ENCODE measurements at places on chromosomes 11 and 22.

DNA sequence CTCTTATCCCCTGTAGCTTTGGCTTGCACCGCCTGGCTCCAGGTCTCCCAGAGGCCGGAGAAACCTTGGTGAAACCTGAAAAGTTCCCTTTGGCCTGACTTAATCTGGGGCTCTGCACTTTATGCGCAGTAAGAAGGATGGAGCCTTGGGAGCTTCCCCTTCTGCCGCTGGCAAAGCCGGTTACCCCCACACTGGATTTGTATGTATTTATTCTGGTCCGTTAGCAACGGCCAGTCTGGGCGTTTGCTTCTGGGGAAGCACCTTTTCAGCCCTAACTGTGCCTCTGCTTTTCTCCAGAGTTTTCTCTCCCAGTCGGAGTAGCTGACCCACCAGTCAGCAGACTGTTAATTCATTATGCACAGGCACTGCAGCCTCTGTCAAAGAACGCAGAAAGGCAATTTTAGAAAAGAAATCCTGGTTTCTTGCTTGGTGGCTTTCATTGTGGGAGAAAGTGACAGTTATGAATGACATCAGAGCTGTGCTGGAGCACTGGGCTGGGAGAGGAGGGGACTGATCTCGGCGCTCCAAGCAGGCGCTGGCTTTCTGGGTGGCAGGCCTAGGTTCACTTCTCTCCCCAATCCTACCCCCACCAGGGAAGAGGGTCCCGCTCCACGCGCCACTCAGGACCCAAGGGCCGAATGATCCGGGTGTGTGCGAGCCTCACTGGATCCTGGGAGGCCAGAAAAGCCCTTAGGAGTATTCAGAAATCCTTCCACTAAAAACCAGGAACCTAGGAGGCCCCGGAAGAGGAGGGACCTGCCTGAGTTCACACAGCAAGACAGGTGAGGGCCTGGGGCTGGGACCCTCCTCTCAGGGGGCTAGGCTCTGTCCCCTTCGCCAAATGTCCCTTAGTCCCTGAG, 70.2 kb downstream of the RTL6 start:
- no peak for DNase-seq

DNA sequence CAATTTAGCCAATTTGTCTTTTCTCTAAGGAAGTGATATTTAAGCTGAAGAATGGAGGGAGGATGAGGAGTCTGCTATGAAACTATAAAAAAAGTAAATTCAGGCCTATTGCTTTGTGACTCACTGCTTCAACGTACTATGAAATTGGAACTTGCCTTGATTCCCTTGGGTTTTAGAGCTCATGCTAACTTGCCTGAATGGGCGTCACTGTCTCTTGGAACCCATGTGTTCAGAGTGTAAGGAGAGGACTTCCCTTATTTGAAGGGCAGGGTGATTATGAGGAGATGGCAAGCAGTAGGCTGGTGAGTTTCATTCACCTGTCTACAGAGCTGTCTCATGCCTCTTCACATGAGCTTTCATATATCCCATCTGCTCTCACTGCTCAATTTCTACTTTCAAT, 28.7 kb upstream of the WT1 start:
- DNase-seq, result no peak

DNA sequence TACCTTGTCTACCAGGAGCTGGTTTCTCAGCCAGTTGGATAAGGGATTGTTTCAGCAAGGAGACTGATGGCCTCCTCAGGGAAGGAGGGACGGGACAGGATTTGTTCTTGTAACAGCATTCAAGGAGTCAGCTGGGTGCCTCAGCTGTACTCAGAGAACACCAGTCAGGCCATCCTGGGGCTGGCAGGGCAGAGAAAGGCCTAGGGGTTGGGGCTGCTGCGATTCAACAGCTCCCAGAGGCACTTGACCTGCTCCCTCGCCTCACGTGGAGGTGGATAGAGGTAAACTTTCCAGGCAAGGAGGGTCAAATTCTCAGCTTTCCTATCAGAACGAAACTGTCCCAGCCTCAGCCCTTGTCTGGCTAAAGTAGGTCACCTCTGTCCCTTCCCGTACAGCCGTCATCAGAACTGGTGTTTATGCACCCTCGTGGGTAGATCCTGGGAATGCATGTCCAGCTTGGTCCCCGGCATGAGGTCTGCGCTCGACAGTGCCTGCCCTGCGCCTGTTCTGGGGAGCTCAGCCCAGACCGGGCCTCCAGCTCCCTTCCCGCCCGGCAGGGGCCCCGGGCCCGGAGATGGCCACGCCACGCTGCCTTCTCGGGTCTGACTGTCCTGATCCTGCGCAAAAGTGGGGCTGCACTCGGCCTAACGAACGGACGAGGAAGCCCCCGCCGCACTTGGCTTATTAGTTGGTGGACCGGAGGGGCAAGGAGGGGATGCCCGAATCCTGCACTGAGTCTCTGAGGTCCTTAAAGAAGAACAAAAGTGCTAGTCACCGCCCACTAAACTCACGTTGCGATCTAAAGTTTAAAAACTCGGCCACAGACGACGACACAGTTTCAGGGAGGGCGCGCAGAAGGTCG, 762 bp upstream of the CCDC134 start:
- DNase-seq, result peak; percentile 30

- DNase-seq, result no peak
Observed at GRCh38 chr22:26483043-26483438, 542 bp downstream of the HPS4 start.

GRCh38 chr11:59106363-59107336, at the start of gene FAM111B:
TSS of gene FAM111B (plus strand) at chr11:59107237. CDS start at chr11:59109626, 2,389 bp downstream.
- peak; percentile 91 for DNase-seq

GRCh38 chr11:8056810-8057463, 24.1 kb upstream of the TUB start:
- DNase-seq, result peak; percentile 86

DNA sequence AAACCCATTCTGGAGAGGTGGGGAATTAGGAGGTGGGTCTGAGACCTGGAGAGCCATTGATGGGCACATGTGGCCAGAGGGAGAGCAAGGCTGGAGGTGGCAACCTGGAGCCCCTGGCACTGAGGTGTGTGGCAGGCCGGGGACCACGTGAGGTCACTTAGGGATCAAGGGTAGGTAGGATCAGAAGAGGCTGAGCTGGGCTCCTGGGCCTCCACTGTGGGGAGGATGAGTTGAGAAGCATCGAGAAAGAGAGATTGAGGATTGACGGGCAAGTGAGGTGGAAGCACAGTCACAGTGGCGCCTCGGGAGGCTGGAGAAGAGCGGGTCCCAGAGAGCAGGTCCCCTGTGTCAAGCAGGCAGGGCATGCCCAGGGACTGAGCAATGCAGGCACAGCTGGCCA, 4.1 kb downstream of the GNAZ start:
- DNase-seq, result no peak

- DNase-seq, result no peak
Observed at GRCh38 chr22:22098457-22099193, 116.0 kb upstream of the TOP3B start.

DNA sequence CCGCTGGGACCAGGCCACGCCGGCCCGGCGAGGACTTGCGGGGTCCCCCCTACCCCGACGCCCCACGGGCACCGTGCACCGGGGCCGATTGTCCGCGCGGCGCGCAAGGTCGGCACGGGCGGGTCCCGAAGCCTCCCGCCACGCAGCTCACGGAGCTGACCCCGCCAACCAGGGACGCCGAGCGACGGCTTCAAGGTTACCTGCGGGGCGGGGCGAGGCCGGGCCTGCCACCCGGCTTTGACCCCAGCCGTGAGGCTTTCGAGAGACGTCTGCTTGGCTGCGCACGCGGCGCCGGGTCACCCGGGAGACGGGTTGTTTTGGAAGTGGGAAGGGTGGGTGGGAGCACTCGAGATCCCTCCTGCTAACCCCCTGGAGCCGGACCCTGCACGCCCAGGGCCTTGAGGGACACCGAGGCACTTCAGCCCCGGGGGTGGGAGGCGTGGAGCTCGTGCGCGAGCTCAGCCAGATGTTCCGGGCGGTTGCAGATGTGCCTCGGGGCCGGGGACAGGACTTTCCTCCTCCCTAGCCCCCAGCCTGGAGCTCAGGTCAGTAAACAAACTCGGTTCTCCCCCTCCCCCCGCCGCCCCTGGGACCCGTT, 3.2 kb upstream of the WNT11 start:
- DNase-seq, result no peak

GRCh38 chr22:24775769-24776492, 1.4 kb upstream of the PIWIL3 start:
- DNase-seq, result peak; percentile 9

- DNase-seq, result no peak
Observed at GRCh38 chr11:111230122-111230465, 15.4 kb upstream of the POU2AF2 start.

Measured in AG10803 (cell line).